ENCODE measurements at places on chromosomes 2 and 18.
A peak's percentile ranks its signal among the peaks of the same experiment; 100 is the strongest.

GRCh38 chr2:201228271-201228911 is 31.9 kb upstream of the CASP8 start:
- peak; percentile 24 for DNase-seq

DNA sequence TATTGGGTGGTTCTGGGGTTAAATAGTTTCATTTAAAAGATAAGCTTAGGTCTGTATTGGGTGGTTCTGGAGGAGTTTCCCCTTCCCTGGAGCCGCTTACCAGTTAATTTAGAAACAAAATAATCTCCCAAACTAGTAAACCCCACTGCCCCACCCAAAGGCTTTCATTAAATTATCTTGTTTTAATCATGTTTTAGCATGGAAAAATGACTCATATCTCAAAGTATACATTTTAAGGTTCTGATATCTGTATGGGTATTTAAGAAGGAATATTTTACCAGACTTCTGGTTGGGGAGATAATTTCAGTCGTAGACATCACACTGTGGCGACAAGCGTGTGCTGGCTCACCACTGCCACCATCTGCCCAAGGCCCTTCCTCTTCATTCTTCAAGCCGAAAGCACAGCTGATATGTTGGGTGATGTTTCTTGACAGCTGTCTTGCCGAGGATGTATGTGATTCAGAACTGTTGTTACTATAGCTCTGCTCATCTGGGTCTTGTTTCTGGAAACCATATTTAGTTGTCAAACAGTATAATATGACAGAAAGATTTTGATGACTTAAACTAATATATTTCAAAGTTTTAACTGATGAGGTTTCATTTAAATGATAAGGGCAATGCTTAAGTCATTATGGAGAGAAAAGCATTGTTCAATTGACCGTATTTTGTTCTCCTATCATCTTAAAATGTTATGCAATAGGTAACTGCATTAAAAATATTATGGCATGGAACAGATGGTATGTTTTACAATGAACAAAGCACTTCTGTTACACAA is 5.1 kb downstream of the FIGLA start:
- DNase-seq = peak; percentile 47

DNA sequence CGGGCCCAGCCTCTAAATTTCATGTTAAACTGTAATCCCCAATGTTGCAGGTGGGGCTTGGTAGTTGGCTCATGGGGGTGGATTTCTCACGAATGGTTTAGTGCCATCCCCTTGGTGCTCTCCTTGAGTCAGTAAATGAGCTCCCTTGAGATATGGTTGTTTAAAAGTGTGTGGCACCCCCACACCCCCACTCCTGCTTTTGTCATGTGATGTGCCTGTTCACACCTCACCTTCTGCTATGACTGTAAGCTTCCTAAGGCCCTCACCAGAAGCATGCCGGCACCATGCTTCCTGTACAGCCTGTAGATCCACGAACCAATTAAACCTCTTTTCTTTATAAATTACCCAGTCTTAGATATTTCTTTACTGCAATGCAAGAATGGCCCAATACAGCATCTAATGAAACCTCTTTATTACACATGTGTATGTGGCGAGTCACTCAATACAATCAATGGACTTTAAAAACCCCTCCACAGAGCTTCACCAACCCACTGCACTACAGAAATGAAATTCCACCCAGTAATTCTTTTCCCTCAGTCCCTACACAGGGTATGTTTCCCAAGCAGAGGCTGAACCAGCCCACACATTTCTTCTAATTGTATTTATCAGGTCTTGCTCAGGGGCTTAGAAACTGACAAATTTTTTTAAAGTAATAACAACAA is 47.3 kb downstream of the WDFY1 start:
- DNase-seq = no peak

DNA sequence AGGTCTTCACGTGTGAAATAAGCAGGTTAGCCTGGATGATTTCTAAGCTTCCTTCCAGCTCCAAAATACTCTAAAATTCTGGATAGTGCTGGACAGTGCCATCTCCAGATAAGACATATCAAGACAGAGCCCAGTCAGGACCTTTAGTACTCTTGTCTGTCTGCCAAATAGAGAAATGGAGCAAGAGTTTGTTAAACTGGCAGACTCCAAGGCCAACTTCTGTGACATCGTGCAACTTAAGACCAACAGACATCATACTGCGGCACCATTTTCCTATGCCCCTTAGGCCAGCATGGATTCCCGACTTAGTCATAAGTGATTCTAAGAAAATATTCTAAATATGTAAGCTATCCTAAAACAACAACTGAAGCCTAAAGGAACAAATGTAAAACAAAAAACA is 118.6 kb downstream of the RBMS1 start:
- peak; percentile 78 for DNase-seq

DNA sequence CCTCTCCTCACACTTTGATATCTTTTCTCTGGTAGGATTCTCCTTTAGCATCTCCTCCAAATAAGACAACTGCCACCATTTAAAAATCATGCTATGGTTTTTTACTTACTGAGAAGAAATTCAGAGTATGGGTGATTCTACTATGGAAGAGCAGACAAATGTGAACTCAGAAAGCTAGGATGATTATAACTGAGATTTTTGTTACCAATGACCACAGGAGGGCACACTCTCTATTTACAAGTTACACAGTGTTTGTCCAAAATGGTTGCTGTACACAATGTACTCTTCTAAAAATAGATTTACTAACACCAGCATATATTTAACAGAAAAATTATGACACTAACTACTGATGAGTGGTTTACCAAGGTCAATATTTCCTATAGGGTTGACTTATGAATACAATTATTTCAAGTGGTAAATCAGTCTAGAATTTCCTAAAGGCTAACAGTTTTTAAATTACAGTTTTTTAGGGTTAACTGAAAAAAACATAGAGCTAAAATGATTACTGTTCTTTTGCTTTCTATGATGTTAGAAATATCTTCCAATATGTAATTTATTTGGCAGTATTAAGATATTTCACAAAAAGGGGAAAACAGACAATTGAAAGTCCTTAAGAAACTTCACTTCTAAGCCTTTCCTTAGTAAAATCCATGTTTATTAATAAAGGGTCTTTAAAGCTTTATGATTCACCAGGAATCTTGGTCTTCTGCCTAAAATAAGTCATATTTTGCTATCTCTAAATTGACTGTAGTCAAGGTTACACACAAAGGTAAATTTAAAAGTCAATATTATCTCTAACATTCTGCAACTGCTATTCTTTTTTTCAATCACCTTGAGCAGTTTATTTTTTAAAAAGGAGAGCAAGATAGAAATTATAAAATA is 57.2 kb downstream of the MAP4K3 start:
- peak; percentile 84 for DNase-seq

- DNase-seq = no peak
These were observed 88.3 kb upstream of the ITGB6 start for GRCh38 chr2:160288324-160288723.

- peak; percentile 95 for DNase-seq
These were observed 136.7 kb downstream of the LAMA3 start for GRCh38 chr18:23825978-23826405.

DNA sequence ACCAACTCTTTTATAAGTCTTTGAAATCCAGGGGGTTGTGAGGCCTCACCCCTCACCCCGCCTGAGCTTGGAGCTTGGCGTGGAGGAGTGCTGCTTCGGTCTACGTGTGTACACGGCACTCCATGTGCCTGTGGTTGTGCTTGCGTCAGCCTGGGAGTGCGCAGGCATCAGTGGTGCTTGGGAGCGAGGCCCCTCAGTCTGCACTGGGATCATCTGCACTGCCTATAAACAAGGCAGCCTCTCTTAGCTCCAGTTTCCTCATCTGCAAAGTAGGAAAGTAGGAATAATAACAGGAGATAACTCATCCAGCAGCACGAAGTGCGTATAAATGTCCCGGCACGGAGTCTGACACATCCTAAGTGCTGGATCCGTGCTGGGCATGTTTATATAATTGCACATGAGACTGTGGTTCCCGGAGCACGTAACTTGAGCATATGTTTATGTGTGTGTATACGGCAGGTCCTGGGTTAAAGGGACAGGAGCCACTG is 1.2 kb downstream of the GYPC start:
- peak; percentile 95 for DNase-seq

DNA sequence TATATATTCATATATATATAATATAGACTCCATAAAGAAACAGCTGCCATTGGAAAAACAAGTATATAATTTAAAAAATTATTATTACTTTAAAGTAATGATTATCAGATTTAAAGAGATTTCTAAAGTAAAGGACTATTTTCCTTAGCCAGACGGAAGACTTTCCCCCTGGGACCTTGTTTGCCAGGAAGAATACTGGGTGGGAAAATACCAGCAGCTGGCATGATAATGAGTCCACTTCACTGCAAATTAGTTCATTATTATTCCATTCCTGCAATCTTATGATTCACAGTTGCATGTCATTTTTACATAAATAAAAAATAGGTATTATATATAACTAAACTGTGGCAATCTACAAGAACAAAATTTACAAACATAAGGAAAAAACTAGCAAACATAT is 339.8 kb upstream of the CDH7 start:
- no peak for DNase-seq

DNA sequence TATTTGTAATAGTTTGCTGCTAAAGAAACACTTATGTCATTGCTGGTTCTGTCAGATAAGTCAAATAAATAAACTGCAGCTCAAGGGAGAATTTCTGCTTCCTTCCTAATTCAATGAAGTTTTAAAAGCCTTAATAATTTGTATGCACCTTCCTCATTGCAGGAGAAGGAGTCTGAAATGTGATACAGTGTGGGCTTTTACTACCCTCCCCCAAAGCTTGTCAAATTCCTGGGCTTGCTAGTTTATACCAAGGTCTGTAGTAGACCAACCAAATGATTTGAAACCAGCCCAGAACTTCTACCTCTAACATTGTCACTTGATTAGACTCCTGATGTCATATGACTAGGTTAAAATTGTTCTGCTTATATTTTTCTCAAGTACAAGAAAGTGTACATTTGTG is 131.8 kb downstream of the DTNA start:
- no peak for DNase-seq

DNA sequence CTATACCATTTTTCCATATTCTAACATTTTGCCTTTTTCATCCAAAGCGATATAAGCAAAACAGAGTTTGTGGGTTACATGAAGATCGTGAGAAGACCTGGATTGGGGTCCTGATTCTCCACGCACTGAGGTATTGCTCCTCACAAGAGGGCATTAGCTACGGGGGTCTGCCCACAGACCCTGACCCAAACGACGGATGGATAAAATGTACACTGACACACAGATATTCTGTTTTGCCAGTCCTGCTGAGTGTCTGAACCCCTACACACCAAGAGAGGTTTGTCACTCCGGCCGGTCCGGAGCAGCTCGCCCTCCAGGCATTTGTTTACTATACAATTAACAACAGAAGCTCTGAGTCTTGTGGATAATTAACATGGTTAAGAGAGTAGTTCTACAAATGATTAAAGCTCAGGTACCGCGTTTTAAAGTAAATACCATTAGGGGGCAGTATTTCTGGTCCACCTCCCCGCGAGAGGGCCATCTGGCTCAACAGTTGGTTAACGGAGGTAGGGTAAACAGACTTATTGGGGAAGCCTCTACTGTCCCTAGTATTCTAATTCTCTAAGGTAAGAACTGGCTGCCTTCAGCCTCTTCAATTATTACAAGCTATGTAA is 28.4 kb downstream of the SCYGR8 start:
- no peak for DNase-seq

- DNase-seq = peak; percentile 77
These were observed 174.6 kb upstream of the PID1 start for GRCh38 chr2:229445501-229446211.

DNA sequence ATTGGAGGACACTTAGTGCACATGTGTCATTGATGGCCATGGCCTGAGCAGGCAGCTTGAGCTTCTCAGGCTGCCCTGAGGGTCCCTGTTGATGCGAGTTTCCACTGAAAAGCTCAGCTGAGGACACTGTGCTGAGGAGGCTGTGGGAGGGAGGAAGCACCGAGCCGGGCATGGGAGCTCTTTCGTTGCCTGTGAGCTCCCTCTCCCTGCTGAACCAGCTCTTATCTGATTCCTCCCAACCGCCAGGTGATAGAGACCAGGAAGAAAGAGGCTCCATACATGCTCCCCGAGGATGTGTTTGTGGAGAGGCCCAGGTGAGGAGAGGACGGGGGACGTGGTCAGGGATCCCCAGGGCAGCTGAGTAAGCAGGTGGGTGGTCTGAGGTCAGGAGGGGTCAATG is 27.3 kb downstream of the POMC start:
- DNase-seq = no peak

DNA sequence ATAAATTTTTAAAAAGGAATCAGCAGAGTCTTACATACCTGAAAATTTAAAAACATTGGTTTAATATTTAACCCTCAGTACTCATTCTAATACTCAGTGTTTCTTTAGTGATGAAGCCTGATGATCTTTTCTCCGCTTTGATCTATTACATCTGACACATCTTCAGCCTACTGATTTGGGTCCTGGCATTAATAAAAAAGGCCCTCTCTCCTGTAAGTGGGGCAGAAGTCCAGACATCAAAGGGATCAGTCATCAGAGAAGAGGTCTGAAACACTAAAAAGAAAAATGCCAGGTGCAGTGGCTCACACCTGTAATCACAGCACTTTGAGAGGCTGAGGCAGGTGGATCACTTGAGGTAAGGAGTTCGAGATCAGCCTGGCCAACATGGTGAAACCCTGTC is 581.1 kb upstream of the LRATD1 start:
- no peak for DNase-seq

DNA sequence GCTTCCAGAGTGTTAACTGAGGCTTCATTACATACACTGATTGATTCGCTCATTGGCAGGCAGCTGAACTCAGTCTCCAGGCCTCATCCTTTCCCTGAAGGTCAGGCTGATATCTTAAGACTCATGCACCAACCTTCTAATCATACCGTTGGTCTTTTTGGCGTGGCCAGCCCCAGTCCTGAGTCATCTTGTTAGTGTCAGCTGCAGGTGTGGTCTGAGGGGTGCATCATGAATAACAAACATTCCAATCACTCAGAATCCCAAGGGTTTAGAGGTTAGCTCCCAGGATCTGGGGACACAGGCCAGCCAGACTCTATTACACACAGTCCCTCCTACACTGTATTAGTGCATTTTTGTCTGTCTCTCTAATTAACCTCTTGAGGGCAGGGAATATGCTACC is 271.5 kb downstream of the HRH4 start:
- DNase-seq = no peak

DNA sequence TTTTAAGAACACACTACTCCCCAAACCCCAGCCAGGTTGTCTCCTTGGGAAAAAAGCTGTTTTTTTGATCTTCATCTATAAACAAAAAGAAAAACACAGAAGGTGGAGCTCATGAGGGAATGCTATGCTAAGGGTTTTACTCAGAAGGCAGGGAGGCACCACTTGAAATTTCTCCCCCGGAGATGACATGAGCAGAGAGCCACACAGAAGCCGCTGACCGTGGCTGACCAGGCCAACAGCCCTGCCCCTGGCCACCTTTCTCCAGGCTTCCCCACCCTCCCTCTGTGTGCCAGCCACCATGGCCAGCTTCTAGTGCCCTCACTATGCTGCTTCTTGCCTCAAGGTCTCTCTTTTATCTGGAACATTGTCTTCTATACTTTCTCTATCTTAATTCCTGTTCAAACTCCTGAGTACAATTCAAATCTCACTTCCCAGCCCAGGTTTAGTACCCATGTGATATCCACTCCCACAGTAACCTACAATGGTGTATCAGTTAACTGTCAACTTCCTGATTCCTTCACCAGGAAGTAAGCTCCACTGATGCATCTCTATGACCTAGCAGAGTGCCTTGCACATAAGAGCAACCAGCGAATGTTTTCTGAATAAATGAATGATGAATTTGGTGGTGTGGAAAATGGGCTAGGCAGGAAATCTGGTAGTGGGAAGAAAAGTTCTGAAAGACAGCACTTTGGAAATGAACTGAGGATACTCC is 15.3 kb downstream of the LAPTM4A start:
- no peak for DNase-seq

- no peak for DNase-seq
These were observed 152.7 kb downstream of the CERS6 start for GRCh38 chr2:168608796-168609195.
